ENCODE measurements at places on chromosomes 11 and 22. TPM values are rescaled to one million over a fixed set of nuclear protein-coding genes. Genes with fewer than 3 reads are reported as not detected.

The CATSPERZ gene
- total RNA-seq = not detected

- no peak overlapping the region for H3K27ac ChIP-seq
- no peaks in the 10 kb centered on the region for H3K4me1 ChIP-seq
- H3K4me3 ChIP-seq = no peak overlapping the region
- no peak for DNase-seq
- H3K27me3 ChIP-seq = no peaks in the 10 kb centered on the region
Observed at GRCh38 chr11:87224486-87224885, 186.8 kb downstream of the TMEM135 start.

DNA sequence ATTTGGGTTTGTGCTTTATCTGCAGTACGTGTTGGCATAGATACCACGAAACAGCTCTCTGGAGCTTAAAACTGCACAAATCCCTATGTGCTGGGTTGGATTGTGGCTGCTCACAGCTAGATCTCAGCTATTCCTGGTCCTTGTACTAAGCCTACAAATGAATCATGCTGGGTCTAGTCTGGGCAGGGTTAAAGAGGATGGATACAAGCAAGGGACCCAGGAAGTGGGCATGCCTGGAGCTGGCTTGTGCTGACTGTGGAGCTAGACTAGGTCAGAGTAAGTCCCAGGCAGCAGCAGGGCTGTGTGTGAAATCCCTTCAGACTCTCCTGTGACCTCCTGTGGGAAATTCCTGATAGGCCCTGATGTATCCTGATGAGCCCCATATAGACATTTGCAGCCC lies 3.9 kb upstream of the E2F8 start:
- H3K27ac ChIP-seq = no peak overlapping the region
- DNase-seq = no peak
- no peaks in the 10 kb centered on the region for H3K4me1 ChIP-seq
- no peaks in the 10 kb centered on the region for H3K36me3 ChIP-seq
- no peaks in the 10 kb centered on the region for H3K27me3 ChIP-seq

DNA sequence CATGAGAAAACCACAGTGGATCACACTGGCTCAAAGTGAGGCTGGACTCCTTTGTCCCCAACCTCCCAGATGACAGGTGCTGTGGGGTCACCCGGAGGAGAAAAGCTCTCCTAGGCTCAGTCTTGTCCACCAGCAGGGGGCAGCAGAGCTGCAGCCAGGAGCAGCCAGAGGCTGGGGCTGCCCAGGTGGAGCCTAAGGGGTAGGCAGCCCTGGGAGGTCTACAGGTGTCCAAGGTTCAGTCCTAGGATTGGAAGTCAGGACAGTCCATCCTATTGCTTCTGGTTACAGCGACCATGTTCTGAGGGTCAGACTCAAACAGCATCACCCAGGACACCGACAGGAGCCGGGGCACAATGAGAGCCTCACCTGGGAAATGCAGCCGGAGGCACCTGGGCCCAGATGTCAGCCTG lies 77.6 kb upstream of the IGLL5 start:
- H3K36me3 ChIP-seq = no peaks in the 10 kb centered on the region
- H3K27ac ChIP-seq = no peak overlapping the region
- H3K4me3 ChIP-seq = no peak overlapping the region
- no peaks in the 10 kb centered on the region for H3K4me1 ChIP-seq
- DNase-seq = peak; percentile 73

The KCTD14 gene
- 20.7 TPM for total RNA-seq

- H3K4me1 ChIP-seq = no peaks in the 10 kb centered on the region
- no peak overlapping the region for H3K4me3 ChIP-seq
- H3K36me3 ChIP-seq = no peaks in the 10 kb centered on the region
- no peaks in the 10 kb centered on the region for H3K27me3 ChIP-seq
- no peak for DNase-seq
Observed at GRCh38 chr11:116649268-116649667, 123.5 kb downstream of the BUD13 start.

Measured in pancreas (tissue), 10 donors.